Activated T-cell treated with anti-CD3 and anti-CD28 coated beads, Interleukin-2, amount 50 U/mL, for 4 hours (primary cell): ENCODE measurements at places on chromosomes 7 and 10. TPM values are rescaled to one million over a fixed set of nuclear protein-coding genes. Genes with fewer than 3 reads are reported as not detected.

The SPDYE16 gene
- total RNA-seq, result not detected

The EPHB6 gene
- 8.0 TPM for total RNA-seq

- no peak for DNase-seq
Observed at GRCh38 chr7:135842446-135843179, 94.0 kb upstream of the FAM180A start.

DNA sequence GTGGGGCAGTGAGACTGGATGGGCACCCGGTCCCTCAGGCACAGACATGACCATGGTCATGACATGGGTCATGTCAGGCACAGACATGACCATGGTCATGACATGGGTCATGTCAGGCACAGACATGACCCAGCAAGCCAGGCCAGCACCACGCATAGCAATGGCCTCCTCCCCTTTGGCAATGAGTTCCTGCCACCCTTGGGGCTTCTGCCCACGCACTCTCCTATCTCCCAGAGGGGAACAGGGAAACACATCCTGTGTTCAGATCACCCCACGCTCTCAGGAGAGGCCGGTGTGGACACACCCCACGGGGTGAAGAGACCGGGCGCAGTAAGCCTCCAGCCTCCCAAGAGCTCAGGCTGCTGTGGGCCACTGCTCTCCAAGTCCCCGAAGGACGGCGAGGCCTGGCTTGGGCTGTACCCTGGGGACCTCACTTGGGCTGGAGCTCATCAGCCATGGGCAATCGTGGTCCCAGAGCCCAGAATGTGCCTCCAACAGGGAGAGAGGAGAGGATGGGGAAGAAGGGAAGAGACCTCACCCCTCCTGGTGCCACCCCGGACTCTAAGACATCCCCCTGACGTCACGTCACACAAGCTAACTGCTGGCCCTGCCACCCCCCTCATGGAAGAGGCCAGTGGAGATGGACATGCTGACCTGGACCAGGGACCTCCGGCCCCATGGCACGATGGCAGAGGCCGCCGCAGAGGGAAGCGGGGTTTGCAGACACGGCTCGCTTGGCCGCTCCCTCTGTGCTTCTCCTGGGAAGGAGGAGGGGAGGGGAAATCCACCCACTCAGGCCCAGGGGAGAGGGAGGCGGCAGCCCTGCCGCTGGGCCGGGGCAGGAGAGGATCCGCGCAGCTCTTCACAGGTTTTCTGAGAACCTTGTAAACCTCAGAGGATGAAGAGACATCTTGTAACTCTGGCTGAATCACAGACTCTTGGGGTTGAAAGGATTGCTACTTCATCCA is 269.6 kb downstream of the ELFN1 start:
- peak; percentile 41 for DNase-seq

DNA sequence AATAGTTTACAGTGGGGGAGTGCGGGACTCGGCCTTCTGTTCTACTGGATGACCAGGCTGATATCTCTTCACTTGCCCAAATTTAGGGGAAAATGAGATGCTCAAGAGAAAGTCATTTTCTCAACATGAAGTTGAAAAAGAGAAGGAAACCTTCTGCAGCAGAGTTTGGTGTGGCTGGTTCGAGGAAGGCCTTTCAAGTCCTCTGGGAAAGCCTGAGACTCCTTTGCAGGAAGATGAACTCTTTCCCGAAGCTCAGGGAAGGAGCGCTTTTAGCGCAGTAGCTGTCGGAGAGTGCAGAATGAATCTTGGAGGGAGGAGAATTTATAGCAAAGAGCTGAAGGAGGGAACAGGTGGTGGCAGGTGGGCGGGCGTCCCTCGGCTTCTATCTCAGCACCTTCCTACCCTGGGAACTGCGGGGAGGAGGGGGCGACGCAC is at the start of gene ATOH7:
Gene ATOH7, minus strand, starts transcription at position 297 of the 435 bp plus-strand sequence. CDS start 436 bp downstream, outside the sequence.
- DNase-seq, result no peak

GRCh38 chr10:96672481-96673175 is 47.7 kb downstream of the PIK3AP1 start:
- no peak for DNase-seq

- no peak for DNase-seq
Observed at GRCh38 chr7:38929460-38930171, 20.6 kb upstream of the VPS41 start.
